ENCODE measurements at places on chromosomes 11 and 22.

GRCh38 chr22:35611891-35612576 is 5.1 kb downstream of the MB start:
- no peak for DNase-seq

DNA sequence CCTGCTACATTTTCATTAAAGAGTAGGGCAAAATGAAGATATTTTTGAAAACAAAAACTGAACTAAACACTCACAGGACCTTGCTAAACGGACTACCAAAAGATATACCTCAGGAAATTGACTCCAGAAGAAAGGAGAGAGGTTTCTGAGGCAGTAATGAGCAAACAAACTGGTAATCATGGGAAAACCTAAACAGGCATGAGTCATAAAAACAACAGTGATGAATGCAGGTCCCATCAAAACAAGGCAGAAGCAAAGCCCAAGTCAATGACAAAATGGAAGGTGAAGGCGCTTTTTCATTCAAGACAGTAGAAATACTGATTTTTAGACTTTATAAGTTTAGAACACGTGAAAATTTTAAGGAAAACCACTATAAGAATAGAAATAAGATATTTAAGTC is 104.5 kb downstream of the EFCAB6 start:
- DNase-seq, result no peak

DNA sequence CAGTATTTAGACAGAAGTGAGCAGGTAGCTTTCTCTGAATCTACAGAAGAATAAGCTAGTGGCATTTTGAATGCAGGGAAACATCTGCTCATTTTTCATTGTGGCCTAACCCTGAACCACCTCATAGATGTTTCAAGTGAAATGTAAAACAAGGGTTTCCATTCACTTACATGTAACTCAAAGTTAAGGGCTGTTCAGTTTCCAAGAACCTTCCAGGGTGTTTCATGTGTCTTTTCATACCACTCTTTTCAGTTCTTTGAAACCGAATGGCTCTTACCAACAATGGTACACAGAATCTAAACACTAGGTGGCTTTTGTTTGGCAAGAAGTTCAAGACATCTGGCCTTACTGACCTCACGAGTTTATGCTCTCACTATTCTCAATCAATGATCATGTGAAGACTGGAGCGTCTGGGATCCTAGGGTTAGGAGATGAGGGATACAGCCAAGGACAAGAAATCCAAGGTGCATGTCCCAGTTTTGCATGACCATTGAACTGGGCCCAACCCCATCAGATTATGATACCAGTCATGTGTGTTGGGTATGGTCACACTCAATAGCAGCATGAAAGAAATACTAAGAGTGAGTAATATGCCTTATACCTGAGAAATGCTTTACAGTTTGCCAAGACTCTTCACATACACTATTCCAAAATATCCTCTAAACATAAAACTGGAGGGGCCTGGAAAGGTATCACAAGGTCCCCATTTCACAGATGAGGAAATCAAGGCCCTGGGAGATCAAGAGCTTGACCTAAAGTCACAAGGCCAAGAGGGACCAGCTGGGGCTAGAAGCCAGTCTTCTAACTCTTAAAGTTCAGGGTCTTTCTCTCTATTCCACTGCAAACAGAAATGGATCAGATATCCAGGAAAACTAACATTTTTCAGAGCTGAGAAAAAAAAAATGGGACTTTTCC is 92.7 kb downstream of the ETS1 start:
- no peak for DNase-seq

DNA sequence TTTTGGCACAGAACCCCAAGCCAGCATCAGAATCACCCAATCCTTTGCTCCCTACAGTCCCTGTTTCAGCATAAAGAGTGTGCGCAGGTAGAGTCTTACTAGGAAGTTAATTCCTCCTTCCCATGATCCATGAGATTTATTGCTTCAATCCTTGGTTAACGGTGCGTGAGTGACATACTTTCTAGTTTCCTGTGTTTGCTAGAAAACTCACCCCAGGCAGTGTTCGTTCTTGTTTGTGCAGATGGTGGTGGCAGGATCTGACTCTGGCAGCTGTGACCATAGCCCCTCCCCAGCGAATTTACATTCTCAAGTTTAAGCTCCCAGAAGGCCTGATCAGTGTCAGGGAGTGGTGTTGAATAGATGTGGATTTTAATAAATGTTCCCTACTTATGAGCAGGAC is 106.7 kb upstream of the CCT8L2 start:
- no peak for DNase-seq

DNA sequence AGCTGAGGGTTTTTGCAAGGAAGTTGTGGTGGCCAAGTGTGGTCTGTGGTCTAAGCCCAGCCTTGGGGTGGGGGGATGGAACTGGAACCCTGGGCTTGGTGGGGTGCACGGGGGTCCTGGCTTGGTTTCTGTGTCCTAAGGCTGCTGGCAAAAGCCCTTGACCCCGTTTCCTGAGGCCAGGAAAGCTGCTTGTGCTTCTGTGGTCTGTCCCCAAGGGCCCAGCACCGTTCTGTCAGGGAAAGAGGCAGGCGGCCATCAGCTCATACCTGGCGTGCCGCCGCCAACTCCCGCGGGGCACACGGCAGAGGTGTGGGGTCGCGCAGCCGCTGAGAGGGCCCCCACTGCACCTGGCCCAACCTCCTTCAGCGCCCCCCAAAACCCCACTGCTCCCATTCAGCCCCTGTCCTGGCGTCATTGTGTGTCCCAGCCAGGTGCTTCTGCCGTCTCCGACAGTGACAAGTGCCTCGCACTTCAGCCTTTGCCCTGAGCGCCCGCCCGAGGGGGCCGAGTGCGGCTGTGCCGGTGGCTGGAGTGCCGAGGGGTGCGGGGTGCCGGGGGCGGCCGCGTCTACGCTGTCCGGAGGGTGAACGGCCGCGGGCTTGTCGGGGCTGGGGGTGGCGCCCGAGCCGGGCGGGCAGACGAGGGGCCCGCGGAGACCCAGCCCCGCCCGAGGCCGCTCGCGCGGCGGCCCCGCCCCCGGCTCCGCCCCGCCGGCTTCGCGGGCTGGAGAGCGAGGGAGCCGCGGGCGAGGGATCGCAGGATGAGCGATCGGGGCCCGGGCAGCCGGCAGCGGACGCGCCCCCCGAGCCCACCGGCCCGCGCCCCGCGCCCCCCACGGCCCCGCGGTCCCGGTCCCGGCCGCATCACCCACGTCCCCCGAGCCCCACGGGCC is at the start of gene CNIH2:
Gene CNIH2, plus strand, starts transcription at position 705 of the 892 bp plus-strand sequence. CDS start 282 bp downstream, outside the sequence.
- DNase-seq, result peak; percentile 93

GRCh38 chr11:23644443-23644842 is 784.2 kb upstream of the CCDC179 start:
- DNase-seq, result no peak

- no peak for DNase-seq
Measured at GRCh38 chr22:17966403-17966717, 58.0 kb downstream of the MICAL3 start.

DNA sequence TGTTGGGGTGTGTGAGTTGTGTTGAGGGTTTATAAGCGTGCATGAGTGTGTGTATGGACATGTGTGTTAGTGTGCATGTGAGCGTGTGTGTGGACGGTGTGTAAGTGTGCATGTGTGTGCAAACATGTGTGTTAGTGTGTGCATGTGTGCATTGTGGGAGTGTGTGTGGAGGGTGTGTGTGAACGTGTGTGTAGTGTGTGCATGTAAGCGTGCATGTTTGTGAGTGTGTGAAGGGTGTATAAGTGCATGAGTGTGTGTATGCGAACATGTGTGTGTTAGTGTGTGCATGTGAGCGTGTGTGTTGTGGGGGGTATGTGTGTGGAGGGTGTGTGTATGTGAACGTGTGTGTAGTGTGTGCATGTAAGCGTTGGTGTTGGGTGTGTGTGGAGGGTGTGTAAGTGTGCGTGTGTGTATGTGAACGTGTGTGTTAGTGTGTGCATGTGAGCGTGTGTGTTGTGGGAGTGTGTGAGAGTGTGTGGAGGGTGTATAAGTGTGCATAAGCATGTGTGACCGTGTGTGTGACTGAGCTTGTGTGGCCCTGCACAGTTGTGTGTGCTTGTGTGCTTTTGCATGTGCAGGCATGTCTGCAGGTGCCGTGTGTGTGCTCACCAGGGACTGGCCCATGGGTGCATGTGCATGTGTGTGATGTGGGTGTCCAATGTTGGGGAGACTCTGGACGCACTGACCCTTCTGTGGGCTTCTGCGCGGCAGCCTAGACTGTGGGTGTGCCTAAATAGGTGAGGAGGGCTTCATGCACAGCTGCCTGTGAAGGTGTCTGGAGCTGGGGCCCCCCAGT is 866.2 kb downstream of the TBC1D22A start:
- DNase-seq, result no peak

GRCh38 chr11:128806506-128807261 is 60.4 kb downstream of the KCNJ1 start:
- no peak for DNase-seq

DNA sequence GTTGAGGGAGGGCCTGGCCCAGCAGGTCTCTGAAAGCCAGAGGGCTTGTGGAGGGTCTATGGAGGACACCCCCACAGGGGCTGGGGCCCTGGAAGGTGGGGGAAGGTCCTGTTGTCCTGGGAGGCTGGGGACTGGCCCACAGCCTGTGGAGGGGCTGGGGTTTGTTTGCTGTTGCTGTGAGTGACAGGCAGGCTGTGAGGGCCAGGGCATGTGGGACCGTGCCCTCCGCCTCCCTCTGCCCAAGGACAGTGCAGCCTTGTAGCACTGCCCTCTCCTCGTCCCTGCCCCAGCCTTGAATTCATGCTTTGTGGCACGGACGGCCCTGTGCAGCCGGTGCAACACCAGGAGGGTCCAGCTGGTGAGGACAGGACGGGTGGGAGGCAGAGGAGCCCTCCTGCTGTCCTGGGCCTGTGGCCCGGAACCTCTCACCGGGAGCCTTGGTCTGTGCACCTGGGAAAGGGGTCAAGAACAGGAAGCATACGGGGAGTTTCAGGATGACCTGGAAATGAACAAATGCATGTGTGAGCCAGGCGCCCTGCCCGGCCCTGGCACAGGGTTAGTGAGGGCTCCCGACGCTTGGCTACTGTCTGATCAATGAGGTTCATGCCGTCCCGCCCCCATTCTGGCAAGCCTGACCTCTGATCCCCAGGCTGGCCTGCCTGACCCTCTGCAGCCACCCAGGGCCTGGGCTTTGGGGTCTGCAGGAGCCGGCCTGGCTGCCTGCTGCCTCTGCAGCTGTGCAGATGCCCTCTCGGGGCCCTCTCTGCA is 37.4 kb upstream of the PRODH start:
- DNase-seq, result peak; percentile 47

DNA sequence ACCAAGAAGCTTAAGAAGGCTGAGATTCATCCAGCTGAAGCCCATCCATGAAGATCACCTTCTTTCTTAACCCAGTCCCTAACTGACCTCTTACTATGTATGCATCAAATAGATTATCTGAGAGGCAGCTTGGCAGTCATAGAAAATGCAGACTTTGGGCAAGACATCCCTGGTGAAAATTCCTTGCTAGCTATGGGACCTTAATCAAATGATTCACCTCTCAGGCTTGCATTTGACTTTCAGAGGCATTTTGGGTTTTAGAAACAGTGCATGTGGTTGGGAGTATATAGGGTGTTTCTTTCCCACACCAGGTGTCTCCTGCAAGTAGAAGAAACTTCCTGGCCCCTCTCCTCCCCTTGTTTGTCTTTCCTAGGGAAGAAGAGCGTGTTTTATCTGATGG is 188.5 kb upstream of the ISX start:
- no peak for DNase-seq

- no peak for DNase-seq
Measured at GRCh38 chr22:31036671-31037550, 44.2 kb upstream of the SMTN start.

- DNase-seq, result no peak
Measured at GRCh38 chr11:128187835-128188234, 399.5 kb downstream of the ETS1 start.

- no peak for DNase-seq
Measured at GRCh38 chr11:75778962-75779361, 10.4 kb downstream of the DGAT2 start.

DNA sequence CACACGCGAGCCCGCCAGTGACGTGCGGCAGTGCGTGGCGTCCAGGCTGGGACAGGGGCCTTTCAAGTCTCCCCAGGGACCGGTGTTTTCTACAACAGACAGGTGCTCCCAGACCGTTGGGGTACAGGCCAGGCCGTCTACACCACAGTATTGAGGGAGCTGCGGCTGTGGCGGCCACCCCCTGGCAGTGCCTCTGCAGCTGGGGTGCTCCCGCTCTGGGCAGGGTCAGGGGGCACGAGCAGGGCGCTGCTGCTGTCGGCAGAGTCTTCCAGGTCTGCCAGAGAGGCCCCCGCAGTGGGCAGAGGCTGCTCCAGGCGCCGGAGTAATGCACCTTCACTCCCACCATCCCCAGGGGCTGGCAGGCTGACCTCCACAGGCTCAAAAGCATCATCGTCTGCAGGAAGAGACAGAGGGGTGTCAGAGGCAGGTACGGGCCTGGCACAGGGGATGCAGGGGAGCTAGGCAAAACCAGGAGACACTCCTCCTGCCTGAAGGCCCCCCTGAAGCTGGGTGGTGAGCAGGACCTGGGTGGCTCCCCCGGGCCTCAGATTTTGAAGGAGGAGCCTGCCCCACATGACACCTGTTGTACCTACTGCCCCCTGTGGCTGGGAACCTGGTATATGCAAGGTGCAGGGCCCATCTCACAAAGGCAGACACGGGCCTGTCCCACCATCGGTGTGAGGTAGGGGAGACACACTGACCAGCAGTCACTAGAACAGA is 83.3 kb downstream of the DGCR2 start:
- DNase-seq, result no peak

DNA sequence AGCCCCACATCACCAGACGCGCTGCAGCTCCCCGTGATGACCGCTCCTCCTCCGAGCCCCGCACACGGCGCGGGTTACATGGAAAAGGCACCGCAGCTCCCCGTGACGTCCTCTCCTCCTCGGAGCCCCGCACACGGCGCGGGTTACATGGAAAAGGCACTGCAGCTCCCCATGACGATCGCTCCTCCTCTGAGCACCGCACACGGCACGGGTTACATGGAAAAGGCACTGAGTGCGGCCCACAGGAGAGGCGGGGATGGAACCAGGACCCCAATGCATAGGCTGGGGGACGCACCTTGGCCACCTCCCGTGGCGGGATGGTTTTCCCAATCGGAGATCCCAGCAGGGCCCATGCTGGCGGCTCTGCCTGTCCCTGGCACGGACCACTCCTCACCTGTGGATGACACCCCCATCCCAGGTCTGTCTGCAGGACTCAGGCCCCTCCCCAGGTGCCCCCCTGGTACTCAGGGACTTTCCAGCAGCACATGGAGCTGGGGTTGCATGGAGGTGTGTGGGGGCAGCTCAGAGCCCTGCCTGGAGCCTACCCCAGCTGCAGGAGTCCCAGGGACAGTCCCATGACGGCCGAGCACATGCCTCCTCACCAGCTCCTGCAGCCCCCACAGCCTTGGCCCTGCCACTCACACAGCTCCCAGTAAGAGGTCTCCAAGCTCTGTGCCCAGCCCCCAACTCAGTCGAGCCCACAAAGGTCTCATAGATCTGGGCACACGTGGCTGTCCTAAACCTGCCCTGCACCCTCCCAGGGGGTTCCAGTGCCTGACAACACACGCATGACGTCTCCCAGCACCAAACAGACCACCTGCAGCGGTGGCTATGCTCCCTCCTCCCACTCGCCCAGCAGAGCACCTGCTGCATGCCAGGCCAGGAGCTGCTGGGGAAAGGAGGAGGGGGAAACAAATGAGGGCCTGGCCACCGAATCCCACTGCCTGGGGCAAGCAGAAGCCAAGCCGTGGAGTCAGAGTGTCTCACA is 166.6 kb downstream of the BRD1 start:
- no peak for DNase-seq
